ENCODE measurements at places on chromosomes 12 and 14. TPM values are rescaled to one million over a fixed set of nuclear protein-coding genes. Genes with fewer than 3 reads are reported as not detected.

Gene KLRG1
- 0.65 TPM for total RNA-seq

Gene NGB
- total RNA-seq: not detected

Gene SETD1B
- 1.7 TPM for total RNA-seq

Gene HOXC9
- 0.28 TPM for total RNA-seq

Gene DBX2
- total RNA-seq: not detected

Gene NOXRED1
- total RNA-seq: 0.14 TPM

Gene GLT1D1
- not detected for total RNA-seq

Gene SFSWAP
- 18.8 TPM for total RNA-seq

All from smooth muscle cell of bladder (primary cell).